NCI-H510A (cell line): ENCODE measurements at places on chromosomes 2 and 18.

DNA sequence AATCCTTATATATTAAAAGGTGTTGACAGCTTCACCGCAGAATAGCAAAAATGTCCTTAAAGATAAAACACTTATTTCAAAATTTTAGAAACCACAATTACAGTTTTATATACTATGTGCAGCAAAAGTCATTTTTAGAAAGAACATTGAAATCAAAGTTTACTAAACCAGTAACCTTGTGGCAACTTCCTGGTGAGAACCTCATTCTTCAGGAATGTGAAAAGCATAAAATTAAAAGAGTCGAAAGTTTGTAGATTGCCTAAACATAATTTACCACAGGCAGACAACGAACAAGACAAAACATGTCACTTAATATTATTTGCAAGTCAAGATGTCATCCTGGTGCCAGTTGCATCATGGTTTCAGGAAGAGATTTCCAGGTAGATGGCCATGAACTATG, 108.3 kb upstream of the NRP2 start:
- no peak for DNase-seq

DNA sequence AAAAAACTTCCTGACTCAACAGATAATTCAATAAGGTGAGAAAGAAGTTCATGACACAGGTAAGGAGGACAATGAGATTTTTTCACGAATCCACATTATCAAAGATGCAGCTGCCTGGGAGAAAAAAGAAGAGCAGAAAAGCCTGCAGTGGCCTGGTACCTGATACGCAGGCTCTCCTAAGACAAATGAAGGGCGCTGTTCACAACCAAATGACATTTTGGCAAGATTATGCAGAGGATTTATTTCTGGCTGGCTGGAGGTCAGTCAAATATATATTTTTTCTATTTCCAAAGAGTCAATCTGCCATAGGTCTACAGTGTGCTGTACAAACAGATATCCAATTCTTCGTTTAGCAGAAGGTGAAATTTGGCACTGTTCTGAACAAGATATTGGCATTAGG, 257.3 kb downstream of the STK39 start:
- DNase-seq: no peak

DNA sequence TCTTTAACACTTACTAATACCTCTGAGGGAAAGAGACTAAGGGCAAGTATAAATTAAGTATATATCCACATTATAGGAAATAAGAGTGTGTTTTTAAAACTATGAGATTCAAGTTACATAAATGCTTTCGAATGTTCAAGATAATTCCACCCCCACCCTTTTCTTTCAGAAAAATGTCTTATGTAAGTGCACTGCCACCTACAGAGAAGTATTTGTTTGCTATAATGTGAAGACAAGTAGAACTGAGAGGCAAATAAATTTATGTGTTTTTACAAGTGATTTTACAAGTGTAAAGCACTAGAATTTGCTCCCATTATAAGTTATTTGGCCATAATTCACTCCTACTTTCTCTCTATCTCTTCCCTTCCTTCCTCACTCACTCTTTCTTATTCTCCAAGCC, 99.9 kb upstream of the CRACDL start:
- no peak for DNase-seq

- DNase-seq: no peak
Measured at GRCh38 chr2:11112870-11113428, 42.3 kb upstream of the SLC66A3 start.

GRCh38 chr2:228282376-228282775, 100.9 kb upstream of the SPHKAP start:
- no peak for DNase-seq

GRCh38 chr18:41906528-41907146, 48.4 kb upstream of the PIK3C3 start:
- peak; percentile 0 for DNase-seq

GRCh38 chr2:197079414-197079813, 152.9 kb upstream of the PGAP1 start:
- DNase-seq: no peak

DNA sequence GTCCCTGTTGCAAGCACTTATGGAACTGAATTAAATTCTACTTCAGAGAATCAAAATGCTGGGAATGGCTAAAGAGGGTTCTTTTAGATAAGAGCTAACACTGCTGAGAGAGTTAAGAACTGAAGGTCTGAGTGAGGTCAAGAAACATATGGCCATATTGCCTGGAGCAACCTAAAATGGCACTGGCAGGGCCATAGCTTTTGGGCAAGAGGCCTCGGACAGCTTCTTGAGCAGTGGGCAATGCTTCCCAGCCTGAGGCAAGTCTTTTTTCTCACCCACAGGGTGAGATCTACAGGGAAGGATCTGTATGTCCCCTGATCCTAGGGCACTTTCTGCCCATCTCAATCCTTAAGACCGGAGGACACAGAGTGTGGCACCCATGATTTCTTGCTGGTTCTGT, 244.6 kb upstream of the NT5C1B start:
- no peak for DNase-seq

- DNase-seq: no peak
Measured at GRCh38 chr2:68971591-68972231, 2.7 kb upstream of the GKN1 start.

DNA sequence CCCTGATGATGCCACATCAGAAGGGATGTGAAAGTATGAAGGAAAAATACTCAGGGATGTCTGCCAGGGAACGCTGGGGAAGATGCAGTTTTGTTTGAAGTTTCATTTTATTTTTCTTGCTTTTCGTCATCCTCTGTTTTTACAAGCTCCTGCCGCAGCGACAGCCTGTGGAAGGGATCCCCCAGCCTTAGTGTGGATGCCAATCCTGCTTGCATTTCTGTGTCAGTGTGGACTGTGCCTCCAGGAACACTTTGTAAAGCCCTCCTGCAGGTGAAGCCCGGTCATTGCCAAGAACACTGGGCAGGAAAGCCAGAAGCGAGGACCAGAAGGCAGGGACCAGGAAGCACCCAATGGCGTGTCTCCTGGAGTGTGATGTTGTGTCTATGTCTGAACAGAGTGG, 234.3 kb downstream of the SEPTIN10 start:
- DNase-seq: no peak

GRCh38 chr2:33478968-33479731, 2.7 kb downstream of the RASGRP3 start:
- DNase-seq: no peak

GRCh38 chr2:27356056-27356381, 545 bp downstream of the GTF3C2 start:
- DNase-seq: peak; percentile 53

DNA sequence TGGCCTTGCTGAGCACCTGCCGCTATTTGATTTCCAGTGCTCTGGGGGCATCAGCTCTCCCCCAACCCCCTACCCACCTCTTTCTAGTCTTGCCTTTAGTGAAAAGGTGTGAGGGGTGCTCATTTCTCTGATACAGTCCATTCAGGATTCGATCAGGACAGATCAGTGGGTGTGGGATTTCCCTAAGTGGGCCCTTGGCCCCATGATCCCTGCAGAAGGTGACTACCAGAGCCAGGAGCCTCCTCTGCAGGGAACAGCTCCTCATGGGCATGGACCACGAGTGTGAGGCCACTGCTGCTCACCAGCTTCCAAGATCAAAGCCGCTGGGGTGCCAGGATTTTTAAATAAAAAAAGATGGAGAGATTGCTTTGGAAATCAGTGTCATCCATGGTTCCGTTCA, 835.2 kb upstream of the ID2 start:
- no peak for DNase-seq

DNA sequence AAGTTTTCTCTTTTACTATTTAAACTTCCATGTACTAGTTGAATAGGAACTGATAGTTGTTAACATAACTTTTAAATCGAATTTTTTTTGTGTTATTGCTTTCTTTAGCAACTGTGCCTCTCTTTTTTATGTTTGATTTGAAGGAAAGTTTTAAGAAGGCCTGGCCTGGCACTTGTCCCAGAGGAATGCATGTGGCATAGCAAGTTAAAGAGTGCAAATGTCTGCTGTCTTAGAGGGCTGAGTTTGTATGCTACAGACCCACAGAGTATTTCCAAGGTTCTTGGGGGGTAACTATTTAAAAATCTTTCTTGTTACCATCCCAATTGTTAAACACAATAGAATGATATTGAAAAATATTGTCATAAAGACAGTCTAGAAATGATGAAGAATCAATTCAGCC, 47.0 kb downstream of the MTCL1 start:
- DNase-seq: no peak

DNA sequence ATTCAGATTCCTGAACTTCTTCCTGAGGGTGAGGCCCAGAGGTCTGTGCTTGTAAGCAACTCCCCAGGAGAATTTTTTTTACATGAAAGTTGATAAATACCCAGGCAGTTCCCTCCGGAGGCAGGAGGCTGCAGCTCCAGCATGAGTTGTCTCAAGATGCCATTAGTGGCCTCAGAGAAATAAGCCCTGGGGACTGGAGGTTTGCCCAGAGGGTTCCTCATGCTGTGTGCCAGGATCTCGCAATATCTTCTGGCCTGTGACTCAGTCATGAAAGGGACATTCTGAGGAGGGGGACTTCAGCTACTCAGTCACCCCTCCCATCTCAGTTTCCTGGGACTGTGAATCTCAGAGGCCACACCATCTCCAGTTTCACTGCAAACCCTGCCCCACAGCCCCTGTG, 49.9 kb downstream of the LYPD1 start:
- no peak for DNase-seq

DNA sequence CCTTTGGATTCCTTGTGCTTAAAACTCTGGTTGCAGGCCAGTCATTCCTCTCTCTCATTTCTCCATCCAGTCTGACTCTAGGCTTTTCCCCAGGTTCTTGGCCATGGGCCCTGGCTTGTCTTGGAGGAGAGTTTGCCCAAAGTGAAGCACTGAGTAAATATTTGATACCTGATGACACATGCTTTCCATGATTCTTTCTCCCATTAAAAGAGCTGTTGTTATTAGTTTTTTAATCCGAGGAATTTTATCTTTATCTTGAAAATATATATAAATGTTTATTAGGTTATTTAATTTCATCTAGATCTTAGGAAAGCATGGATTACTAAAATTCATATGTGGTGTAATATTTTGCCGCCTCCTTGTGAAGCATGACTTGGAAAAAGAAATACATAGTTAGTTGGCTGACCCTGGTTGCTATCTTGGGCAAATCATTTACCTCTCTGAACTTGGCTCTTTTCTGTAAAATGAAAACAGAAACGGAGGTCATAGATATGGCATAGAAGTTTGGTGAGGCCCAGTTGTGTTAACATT, 650.1 kb downstream of the SLC4A3 start:
- DNase-seq: no peak

GRCh38 chr2:178415979-178416378, 35.0 kb downstream of the PRKRA start:
- no peak for DNase-seq

DNA sequence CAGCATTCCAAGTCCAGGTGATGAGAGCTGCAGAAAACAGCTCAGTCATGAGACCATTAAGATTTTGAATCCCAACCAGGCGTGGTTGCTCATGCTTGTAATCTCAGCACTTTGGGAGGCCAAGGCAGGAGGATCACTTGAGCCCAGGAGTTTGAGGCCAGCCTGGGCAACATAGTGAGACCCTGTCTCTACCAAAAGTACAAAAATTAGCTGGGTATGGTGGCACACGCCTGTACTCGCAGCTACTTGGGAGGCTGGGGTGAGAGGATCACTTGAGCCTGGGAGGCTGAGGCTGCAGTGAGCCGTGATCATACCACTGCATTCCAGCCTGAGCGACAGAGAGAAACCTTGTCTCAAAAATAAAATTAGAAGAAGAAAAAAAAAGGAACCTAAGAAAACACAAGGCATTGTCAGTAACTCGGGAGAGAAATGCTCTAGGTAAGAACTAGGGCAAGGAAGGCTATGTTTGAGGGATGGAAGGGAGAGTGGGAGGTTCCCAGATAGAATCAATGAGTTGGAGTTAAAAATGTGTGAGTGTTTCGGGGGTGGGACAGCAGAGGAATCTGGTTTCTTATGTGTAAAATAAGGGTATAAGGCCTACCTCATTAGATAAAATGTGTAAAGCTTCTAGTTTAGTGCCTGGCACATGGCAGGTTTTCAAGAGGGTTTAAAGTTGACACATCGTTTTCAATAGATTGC, 23.3 kb upstream of the MTA3 start:
- DNase-seq: no peak

DNA sequence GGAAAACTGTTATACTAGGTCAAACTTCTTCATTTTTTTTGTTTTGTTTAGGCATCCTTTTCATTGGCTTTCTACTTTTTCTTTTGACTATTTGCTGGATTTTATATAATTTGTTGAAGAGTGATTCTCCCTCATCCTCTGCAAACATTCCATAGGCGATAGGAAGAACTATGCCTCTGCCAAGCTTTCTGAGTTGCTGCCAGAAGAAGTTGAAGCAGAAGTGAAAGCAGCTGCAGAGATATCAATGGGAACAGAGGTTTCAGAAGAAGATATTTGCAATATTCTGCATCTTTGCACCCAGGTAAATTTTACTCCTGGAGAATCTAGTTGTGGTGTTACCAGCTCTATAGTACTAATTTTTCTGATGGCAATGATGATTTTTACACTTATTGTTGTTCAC, 25.4 kb downstream of the NOP58 start:
- no peak for DNase-seq

GRCh38 chr18:36335476-36336279, 38.2 kb downstream of the FHOD3 start:
- no peak for DNase-seq

DNA sequence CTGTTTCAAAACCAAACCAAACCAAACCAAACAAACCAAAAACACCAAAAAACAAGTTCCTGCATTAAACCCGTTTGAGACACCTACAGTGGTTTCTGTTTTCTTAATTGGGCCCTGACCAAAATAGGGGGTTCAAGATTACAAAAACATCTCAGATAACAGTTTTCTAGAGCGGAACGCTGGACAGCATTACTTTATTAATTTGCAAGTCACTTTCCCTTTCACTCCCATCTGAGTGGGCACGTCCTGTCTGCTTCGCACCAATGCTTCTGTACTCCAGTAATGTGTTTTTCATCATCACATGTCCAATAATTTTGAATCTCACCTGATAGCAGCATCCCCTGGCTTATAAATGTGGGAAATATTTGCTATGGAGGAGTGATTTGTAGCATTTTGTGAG, 11.7 kb upstream of the MYO1B start:
- DNase-seq: no peak

DNA sequence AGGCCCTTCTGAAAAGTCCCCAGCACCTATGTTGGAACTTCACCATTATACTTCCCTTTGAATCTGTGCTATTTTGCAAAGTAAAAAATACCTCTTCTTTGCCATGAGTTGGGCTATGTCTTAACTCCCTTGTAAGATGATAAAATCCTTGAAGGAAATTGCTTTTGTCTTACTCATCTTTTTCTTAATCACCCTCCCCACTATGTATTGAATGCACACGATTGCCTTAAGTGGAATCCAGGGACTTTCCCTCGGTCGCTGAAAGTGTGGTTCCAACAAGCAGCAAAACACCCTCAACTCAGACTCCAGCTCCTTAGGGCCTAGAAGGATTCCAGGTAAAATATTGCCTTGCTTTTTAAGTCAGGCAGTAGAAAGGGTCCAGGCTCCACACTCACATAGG, 173.2 kb upstream of the ARL4C start:
- DNase-seq: no peak

- DNase-seq: peak; percentile 15
Measured at GRCh38 chr2:12456293-12457106, 260.2 kb upstream of the TRIB2 start.

- no peak for DNase-seq
Measured at GRCh38 chr2:51846796-51847195, 814.9 kb upstream of the NRXN1 start.

- DNase-seq: no peak
Measured at GRCh38 chr2:173720306-173720705, 244.9 kb downstream of the SP3 start.
